HT-29 (cell line): ENCODE measurements at places on chromosomes 3 and 15. TPM values are rescaled to one million over a fixed set of nuclear protein-coding genes. Genes with fewer than 3 reads are reported as not detected.

The KNG1 gene
- total RNA-seq, result not detected in 2 replicates

The GRAMD1C gene
- 0.10 and 0.42 TPM in 2 replicates for total RNA-seq

The TRA2B gene
- 268 and 296 TPM in 2 replicates for total RNA-seq

The FAM107A gene
- total RNA-seq, result 0.10 TPM in 1 of 2 replicates, not detected in the other

The SIAH2 gene
- total RNA-seq, result 117 and 133 TPM in 2 replicates

The ZMYND10 gene
- total RNA-seq, result 0.48 TPM in 1 of 2 replicates, not detected in the other

The LRRIQ4 gene
- total RNA-seq, result not detected in 2 replicates

The IFT57 gene
- total RNA-seq, result 36.6 and 39.5 TPM in 2 replicates

The NEDD4 gene
- 5.7 and 6.2 TPM in 2 replicates for total RNA-seq

The GNAT1 gene
- 0.18 TPM in 1 of 2 replicates, not detected in the other for total RNA-seq

The SERPINI2 gene
- total RNA-seq, result not detected in 2 replicates

The CTXND1 gene
- not detected in 2 replicates for total RNA-seq

DNA sequence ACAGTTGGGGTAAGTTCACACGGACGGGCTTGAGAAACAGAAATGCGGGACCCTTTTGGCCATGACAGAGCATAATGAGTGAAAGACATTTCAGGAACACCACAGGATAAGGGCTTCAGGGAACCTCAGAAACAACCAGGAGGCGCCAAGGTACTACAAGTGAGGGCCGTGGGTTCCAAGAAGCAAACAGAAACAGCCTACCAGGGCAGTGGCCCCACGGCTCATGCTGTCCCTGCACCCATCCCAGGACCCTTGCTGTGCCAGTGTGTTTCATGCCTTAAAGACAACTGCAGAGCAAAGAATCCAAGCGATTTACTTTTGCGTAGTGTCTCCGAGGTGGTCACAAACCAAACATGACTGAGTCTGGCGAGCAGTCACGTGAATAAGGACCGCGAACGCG lies 54.0 kb downstream of the RUBCN start:
- no peak for DNase-seq

GRCh38 chr3:61928039-61928438 lies 366.7 kb downstream of the PTPRG start:
- DNase-seq, result no peak

- no peak for DNase-seq
These were observed 27.3 kb downstream of the ADCY5 start for GRCh38 chr3:123421353-123422174.

DNA sequence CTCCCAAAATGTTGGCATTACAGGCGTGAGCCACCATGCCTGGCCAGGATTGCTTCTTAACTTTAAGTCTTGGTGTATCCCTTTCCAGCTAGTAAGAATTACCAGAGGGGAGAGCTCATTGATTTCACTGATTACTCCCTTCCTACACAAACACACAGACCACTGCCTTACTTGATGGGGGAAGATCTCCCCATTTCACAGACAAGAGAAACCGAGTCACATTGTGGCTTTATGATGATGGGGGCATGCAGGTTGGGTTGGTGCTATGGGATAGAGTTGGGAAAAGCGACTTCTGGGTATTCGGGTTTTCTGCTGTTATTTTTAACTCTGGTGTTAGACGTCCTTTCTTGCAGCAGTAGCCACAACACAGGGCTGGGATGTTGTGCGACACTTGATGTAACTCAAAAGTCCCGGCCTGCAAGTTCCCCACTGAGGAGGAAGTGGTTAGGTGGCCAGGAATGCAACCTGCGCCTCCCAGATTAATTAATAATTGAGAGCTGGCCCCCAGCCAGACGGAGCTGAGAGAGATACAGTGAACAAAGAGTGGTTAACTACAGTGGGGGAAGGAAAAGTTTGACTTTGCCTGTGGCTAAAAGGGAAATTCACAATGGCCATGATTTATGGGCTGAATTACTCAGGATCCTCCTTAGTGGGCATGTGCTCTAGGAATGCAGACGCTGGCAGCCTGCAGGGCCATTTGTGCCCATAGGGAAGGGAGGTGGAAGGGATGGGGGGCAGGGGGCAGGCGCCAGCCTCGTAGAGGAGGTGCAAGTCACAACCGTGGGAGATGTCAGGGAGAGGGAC lies 63.6 kb downstream of the SMAD6 start:
- DNase-seq, result peak; percentile 100

DNA sequence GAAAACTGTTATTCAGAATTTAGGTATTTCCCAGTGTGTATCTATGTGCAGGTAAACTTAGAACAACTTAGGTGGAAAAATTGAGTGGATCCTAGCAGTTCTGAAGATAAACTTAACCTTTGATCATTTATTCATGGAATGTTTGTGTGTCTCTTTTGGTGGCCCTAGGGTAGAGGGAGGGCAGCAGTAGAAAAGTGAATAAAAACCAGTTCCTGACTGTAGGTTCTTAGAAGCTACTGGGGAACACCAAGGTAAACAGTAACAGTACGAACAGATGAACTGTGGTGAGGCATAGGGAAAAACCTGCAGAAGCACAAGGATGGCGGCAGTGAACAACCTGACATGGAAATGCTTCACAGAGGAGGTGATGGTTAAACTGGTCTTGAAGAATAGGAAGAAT lies 2.5 kb downstream of the SNRK start:
- peak; percentile 5 for DNase-seq

GRCh38 chr15:100918690-100919480 lies at the start of gene LRRK1:
LRRK1 (plus strand) TSS chr15:100919357; CDS start chr15:100924633, 5,276 bp downstream.
- peak; percentile 69 for DNase-seq

DNA sequence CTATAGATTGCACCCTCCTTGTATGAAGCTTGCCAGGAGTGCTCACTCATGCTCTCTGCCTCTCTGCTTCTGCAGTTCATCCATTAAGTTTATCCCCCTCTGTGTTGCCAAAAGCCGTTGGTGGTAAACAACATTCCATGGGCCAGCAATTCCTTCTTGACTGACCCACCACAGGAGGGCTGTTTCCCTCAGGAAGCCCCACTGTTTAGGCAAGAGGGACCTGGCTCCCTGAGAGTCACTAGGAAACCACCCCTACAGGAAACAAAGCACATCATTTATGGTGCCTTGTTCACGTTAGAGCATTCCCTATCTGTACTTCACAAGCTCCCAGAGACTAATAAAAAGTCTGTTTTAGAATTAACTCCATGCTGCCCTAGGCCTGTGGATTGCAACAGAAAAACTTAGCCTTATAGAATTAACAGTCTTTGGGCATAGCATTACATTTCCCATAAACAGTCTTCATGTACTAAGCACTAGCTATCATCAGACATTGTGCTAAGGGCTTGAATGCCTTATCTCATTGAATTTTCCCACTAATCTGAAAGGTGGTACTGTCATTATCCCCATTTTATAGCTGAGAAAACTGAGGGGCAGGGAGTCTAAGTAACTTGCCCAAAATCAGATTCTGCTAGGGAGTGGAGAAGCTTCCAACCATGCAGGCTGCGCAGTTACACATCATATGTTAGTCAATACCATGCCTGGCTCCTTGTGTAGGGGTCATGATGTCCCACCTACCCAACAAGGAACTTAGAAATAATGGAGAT lies 149.9 kb downstream of the SHQ1 start:
- DNase-seq, result no peak

- DNase-seq, result no peak
These were observed 153.0 kb downstream of the IMPG2 start for GRCh38 chr3:101167376-101167775.

DNA sequence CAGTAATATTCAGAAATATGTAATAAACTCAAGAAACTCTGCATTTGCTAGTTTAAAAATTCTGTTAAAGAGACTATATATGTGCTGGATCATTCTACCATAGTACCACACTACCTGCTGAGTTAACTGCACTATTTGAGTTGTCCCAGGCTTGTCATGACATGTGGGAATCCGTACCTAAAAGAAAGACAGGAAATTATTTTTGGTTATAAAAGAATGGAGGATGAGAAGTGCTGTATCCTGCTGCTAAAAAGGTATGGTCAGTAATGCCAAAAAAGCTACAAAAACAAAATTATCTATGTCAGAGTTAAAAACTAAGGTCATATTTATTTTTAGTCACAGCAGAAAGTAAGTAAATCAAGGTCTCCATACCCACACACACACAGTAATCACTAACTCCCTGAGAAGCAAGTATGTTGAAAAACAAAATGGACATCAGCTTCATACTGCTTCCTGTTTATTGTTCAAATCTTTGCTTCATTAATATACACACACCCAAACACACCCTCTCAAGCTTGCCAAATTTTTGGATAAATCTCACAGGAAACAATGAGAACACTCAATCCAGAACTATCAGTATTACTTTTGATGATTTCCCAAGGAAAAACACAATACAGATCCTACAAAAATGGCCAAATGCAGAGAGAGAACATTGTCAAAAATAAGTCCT lies 33.7 kb downstream of the DENND6A start:
- no peak for DNase-seq

GRCh38 chr3:85068911-85069310 lies 110.1 kb downstream of the CADM2 start:
- no peak for DNase-seq

DNA sequence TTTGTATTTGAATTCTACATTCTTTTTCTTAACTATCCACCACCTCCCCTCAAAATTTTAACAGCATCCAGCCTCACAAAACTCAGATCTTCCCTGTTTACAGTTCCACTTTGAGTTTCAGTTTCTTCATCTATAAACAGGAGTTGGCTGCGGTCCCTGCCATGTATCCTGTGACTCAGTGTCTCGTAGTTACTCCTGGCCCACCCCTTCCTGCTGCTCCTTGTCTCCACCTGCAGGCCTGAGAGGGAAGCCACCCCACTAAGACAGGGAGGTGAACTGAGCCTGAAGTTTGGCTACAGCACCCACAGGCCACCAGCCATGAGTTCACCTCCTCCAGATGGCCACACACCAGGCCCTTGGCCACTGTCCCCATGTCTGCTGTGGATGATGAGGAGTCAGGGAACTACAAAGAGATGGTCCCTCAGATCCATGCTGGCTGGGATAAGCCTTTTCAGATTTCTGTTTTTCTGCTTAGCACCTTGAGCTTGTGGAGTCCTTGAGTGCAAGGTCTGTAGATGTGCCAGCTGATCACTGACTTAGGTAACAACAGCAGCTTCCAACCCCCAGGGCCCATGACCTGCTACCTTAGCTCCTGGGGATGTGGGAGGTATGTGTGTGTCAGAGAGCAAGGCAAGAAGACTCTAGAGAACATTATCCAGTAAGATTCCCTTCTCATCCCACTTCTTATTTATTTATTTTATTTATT lies 37.5 kb downstream of the CD86 start:
- DNase-seq, result peak; percentile 40

GRCh38 chr15:74624020-74624602 lies 8.5 kb downstream of the CLK3 start:
- no peak for DNase-seq

DNA sequence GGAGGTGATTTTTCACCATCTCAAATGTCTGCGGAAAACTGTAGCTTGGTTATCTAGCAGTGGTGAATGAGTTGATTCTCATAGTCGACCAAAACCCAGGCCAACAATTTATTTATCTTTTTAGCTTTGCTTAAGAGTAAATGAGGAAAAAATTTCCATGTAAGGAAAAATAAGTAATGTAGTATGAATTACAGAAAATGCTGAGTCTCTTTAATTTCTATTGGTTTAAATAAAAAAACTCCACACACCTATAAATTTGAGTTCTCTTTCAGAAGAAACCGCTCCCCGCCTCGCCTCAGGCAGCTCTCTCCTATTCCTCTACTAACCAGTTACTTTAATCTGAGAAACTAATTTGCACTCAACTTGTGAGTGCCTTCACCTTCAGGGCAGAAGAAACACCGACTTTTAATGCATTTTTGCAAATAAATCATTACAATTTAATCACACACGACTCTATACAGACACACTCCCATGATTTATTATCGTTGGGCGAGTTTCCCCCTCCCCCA lies 540 bp upstream of the RSRC1 start:
- no peak for DNase-seq

DNA sequence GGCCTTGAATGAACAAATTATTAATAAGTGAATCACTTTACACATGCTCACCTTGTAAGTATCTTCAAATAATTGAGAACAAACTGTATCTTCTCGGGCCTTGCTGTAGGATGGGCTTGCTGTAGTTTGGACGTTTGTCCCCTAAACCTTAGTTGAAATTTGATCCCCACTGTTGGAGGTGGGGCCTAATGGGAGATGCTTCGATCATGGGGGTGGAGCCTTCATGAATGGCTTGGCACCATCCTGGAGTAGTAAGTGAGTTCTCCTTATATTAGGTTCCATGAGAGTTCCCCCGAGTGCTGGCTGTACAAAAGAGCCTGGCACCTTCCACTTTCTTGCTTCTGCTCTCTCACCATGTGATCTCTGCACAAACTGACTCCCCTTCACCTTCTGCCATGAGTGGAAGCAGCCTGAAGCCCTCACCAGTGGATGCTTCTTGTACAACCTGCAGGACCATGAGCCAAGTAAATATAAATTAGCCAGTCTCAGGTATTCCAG lies 29.3 kb downstream of the PIGB start:
- no peak for DNase-seq

GRCh38 chr15:83922649-83923294 lies 268.8 kb downstream of the ADAMTSL3 start:
- DNase-seq, result no peak

- DNase-seq, result no peak
These were observed 58.2 kb downstream of the SETD5 start for GRCh38 chr3:9455596-9456131.

- DNase-seq, result no peak
These were observed 68.8 kb downstream of the ZNF385D start for GRCh38 chr3:21682206-21682605.

DNA sequence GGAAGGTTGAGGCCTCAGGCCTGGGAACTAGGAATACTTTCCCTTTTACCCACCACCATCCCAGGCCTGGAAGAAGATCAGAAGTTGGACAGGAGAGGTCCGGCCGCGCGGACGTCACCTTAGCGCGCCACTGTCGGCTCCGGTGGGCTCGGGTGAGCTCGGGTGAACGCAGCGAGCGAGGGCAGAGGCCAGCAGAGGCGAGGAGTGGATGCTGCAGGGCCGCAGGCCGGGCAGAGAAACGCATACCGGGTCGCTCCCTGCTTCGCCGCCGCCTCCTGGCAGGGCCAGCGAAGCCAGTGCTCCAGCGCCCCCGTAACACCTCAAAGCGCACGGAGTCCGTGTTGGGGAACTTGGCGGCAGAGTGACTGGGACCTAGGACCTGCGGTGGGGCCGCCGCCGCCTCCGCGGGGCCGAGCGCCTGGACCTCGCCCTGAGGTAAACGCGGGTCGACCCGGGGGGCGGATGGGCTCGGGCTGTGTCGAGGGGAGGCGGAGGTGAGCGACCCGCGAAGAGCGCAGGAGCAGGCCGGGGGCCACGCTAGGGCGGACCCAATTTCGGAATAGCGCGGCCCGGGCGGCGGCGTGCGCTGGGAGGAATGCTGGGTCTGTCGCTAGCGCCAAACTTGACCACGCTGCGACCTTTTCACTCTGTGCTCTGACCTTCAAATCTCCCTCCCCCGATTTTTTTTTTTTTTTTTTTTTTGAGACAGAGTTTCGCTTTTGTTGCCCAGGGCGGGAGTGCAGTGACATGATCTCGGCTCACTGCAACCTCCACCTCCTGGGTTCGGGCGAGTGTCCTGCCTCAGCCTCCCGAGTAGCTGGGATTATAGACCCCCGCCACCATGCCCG lies 1.6 kb downstream of the CYP11A1 start:
- no peak for DNase-seq

- DNase-seq, result peak; percentile 49
These were observed at the start of gene SATB1 for GRCh38 chr3:18424729-18425640. SATB1 (minus strand) TSS chr3:18425339; CDS start chr3:18420967, 4,372 bp downstream.

- no peak for DNase-seq
These were observed 30.4 kb upstream of the KCNMB2 start for GRCh38 chr3:178505832-178506231.

GRCh38 chr3:132183811-132184210 lies 133.4 kb upstream of the ACP3 start:
- DNase-seq, result no peak

- DNase-seq, result no peak
These were observed 29.3 kb downstream of the GRK7 start for GRCh38 chr3:141792495-141792894.

GRCh38 chr3:165854696-165855095 lies 17.5 kb upstream of the BCHE start:
- DNase-seq, result peak; percentile 59
